Suppressor macrophage treated with lipopolysaccharide for 1 hour (primary cell): ENCODE measurements at places on chromosomes 11 and 22.

DNA sequence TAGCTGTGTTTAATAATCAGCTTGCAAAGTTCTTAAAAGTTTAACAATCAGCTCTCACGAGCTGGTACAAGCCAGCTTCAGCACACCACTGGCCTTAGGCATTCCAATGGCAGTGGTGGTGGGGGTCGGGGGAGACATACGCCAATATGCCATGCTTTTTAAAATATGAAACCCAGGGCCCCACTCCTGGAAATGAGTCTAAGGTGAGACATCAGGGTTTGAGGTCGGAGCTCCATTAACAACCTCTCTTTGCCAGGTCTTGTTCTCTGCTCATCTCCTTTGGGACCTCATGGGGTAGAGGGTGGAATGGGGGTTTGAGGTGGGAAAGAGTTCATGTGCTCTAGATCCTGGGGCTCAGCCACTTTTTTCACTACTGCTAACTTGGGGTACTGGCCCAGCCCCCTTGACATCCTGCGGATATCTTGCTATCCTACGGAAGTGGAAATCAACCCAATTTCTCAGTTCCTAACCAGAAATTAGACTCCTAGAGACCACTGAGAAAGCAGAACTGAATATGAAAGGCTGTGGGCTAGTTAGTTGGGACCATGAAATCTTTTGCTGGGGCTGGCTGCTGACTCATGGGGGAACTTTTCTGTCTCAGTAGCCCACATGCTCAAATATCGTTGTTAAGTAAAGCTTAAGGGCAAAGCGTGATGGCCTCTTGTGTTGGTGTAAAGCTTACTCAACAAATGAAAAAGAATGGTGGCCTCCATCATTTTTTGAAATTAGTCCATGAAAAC, 90.1 kb downstream of the PDHX start:
- DNase-seq: peak; percentile 95

DNA sequence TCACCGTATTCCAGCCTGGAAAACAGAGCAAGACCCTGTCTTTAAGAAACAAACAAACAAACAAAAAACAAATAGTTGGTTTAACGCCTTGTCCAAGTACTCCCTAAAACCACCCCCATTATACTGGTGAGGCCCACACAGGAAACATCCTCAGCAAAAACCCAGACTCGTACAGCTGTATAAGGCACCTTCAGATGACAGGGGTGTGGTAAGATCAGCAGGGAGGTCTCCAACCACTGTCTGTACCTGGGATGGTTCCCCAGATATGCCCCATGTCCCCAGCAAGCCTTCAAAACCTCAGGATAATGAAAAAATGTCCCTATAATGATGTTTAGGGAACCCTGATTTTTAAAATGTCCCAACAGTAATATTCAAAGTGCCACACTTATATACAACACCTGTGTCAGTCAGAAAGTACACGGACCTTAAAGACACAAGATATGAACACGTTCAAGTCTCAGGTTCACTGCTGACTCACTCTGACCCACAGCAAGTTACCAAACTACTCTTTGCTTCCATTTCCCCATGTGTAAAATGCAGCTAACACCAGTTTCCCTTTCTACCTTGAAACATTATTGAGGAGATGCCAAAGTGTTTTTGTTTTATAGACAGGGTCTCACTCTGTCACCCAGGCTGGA, 9.3 kb downstream of the SF3A1 start:
- peak; percentile 14 for DNase-seq

DNA sequence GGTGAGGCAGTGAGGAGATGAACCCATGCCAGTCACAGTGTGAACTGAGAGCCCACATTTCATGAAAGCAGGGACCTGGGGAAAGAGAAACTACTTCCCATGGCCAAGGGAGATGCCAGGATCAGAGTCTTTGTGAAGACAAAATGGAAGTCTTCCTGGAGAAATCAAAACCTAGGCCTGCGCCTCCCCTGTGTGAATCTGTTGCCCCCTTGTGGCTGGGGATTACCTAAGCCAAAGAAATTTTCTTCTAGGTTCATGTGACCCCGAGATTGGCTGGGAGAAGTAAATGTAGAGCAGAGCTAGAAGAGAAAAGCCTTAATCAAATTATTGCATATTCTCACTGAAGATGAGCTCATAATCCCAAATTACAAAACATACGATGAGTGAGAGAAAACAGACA, 1075.3 kb downstream of the TBC1D22A start:
- DNase-seq: peak; percentile 17

- DNase-seq: peak; percentile 91
These were observed 1.1 kb downstream of the UBASH3B start for GRCh38 chr11:122656631-122657101.

DNA sequence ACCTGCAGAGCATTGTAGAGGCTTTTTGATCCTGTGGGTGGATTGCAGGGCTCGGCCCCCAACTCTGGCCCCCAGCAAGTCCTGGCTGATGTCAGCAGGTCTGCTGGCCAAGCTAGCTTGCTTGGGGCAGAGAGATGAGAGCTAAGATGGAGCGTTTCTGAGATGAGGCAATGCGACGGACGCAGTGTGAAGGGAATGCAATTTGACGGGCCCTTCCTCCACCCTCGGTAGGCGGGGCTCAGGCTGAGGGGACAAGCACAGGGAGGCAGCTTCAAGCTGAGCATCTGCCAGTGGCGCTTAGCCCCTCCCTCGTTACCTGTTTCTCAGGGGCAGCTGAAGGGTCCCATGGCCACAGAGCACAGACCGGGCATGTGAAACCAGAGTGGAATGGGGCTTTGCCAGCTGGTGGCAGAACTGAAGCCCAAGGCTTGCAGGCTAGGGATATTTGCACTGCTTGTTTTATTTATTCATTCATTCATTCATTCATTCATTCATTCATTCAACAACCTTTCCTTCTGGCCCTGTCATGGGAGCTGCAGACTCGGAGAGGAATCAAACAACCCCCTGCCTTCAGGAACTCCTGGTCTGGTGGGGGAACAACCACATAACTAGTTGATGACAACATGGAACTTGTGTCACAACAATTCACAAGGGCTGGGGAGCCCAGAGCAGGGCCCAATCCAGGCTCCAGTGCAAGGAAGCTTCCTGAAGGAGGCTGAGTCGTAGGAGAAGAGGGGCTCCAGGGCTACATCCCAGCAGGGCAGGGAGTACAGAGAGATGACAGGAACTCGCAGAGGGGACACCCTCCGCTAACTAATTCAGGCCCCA, 66.8 kb downstream of the THAP12 start:
- no peak for DNase-seq

DNA sequence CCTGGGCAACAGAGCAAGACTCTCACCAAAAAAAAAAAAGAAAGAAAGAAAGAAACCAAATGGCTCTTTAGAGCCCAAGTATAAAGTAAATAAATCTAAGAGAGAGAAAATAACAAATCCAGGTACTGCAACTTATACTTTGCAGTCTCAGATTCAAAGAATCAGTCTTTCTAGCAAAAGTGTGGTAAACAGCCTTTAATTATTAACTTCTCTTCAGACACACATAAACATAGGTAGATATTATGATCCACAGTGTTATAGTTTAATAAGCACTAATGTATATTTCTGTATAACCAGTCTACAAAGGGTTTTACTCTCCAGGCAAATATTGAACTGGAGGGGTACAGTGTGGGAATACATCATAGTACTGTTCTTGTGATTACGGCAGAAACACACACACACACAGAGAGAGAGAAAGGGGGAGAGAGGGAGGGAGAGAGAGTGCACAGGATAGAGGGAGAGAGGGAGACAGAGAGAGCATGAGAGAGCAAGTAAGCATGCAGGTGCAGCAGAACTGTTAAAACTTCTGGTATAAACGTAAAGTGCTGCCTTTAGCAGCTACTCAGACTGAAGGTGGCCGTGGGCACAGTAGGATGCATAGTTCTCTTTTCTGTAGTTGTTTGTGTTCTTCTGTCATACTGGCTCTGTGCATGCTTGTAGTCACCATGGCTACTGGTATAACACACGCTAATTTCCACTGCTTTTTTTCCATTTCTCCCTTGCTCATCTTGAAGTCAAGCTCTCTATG, 32.3 kb downstream of the MTMR2 start:
- DNase-seq: no peak

- no peak for DNase-seq
These were observed 62.8 kb downstream of the PHF21B start for GRCh38 chr22:44947049-44947448.

- no peak for DNase-seq
These were observed 17.0 kb downstream of the CDKN1C start for GRCh38 chr11:2868506-2869133.

GRCh38 chr11:68839911-68840641, 1.6 kb downstream of the CPT1A start:
- no peak for DNase-seq

GRCh38 chr22:43882122-43882767, 9.6 kb downstream of the PNPLA5 start:
- no peak for DNase-seq

- no peak for DNase-seq
These were observed 11.1 kb downstream of the NEAT1 start for GRCh38 chr11:65433657-65434056.

DNA sequence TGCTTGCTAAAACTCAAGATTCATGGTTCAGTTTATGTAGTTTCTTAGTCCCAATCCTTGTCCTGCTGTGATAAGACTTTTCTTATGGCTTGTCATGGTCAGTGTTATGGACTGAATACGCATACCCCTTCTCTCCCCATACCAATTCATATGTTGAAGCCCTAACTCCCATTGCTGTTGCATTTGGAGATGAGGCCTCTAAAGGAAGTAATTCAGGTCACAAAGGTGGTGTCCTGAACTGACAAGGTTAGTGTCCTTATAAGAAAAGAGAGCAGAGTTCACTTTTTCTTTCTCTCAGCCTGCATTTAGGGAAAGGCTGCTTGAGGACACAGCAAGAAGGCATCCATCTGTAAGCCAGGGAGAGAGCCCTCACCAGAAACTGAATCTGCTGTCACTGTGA, 618.2 kb downstream of the LRRC4C start:
- no peak for DNase-seq

GRCh38 chr11:116714902-116715301, 57.9 kb downstream of the BUD13 start:
- DNase-seq: no peak

DNA sequence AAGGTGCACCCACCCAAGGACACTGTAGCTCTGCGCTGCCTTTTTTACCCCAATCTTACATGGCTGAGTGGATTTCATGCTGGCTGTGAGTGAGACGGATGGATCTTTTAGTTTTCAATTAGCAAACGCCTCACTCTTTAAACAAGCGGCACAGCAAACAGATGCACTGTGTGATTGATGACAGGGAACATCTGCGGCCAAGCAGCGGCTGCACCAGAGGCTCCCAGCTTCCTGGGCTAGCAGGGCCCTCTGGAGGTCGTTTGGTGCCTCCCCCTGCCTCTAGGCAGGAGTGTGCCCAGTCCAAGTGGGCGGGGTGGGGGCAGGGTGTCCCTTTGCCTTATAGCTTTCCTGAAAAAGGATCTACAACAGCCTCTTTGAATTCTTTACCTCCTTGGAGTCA, 2.1 kb upstream of the DRD2 start:
- DNase-seq: no peak

GRCh38 chr11:100684101-100685065, 2.7 kb upstream of the ARHGAP42 start:
- no peak for DNase-seq

- DNase-seq: no peak
These were observed 886 bp downstream of the SHISA8 start for GRCh38 chr22:41913842-41914534.

- DNase-seq: no peak
These were observed 273.5 kb upstream of the MPPED2 start for GRCh38 chr11:30859669-30860068.

- peak; percentile 79 for DNase-seq
These were observed 1.9 kb upstream of the OR6Q1 start for GRCh38 chr11:58028687-58029411.

- no peak for DNase-seq
These were observed 437.0 kb downstream of the DYNC2H1 start for GRCh38 chr11:103546236-103546635.

GRCh38 chr11:106770489-106771085, 247.7 kb downstream of the GUCY1A2 start:
- DNase-seq: peak; percentile 27

GRCh38 chr22:22865311-22866072, 22.1 kb upstream of the IGLL5 start:
- no peak for DNase-seq

- DNase-seq: no peak
These were observed 90.4 kb downstream of the CWC15 start for GRCh38 chr11:94882931-94883330.

DNA sequence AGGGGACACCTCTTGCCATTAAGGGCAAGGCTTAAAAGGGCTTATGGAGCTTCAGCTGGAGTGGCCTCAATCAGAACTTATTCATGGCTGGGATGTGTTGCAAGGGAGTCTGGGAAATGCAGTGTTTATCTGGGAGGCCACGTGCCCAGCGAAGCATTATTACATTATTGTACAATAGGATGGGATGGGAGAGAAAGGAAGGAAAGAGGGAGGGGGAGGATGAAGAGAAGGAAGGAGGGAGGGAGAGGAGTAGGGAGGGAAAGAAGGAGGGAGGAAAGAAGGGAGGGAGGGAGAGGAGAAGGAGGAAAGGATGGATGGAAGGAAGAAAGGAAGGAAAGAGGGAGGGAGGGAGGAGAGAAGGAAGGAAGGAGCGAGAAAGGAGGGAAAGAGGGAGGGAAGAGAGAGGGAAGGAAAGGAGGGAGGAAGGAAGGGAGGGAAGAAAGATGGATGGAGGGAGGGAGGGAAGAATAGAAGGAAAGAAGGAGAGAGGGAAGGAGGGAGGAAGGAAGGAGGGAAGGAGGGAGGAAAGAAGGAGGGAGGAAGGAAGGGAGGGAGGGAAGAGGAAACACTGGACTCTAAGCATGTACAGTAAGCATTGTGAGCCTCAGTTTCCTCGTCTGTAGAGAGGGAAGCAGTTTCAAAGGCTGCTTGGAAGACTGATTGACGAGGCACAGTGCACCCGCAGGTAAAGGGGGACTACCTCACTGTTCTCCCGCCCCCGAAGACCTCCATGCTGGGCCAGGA, 62.2 kb downstream of the MYEOV start:
- DNase-seq: no peak

GRCh38 chr11:47394050-47394321, 14.4 kb upstream of the SLC39A13 start:
- no peak for DNase-seq

GRCh38 chr22:49953027-49953679, 7.4 kb upstream of the PIM3 start:
- DNase-seq: no peak

DNA sequence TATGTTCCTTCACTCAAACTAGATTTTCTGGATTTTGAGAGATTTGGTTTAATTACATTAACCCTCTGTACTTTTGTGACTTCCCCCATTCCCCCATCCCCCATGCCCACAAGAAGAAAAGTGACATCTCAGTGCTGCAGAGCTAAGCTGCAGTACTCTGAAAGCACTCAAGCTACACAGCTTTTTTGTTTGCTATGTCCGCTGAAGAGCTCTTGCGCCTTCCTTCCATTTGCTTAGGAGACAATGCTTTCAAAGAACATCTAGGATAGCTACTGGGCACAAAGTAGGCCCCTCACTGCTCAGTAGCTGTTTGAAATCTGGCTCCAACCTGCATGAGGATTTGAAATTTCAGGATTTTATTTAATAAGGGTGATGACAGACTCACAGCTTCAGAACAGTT, 69.7 kb downstream of the SLC17A6 start:
- no peak for DNase-seq

DNA sequence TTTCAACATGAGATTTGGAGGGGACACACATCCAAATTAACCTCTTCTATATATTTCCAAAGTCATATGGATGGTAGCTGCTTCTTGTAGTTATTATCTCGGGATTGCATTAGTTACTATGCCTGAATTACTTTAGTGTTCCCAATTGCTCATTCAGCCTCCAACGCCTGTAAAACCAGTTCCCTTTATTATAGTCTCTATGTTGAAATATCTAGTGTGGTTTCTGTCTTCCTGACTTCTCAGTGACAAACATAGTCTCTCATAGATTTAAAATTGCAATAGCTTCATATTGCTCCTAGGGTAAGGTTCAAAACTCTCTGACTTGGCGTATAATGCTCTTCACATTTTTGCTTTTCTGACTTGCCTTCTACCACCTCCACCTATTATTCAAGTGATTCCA, 366.4 kb downstream of the CASP12 start:
- DNase-seq: peak; percentile 65
